ENCODE measurements at places on chromosomes 13 and 19.

DNA sequence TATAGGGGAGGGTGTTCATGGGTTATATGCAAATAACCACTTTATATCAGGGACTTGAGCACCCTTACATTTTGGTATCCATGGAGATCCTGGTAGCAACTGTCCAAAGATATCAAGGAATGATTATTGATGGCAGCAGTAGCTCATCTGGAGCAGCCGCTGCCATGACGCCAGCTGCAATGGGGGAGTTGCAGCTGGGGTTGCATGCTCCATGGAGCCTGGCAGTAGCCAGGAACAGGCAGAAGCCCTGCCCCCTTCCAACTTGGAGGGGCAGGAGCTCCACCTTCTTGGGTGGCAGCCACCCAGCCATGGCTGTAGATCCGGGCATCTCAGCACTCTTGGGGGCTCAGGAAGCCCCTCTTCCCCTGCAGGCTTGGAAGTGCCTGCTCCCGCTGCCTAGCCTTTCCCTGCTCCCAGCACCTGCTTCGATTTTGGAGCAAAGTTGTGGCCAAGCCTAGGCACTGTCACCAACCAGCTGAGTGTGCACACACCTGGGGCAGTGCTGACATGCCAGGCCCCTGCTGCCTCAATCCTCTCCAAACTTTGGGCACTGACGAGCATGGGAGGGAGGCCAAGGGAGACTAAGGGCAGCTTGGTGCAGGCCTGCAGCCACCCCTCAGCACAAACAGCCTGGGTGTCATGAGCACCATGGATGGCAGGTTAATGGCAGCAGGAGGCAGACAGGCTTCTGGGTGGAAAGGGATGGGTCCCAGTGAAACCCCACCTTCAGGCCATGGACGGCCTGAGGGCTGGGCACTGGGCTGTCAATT is 235.6 kb upstream of the CSNK1A1L start:
- no peak for DNase-seq

GRCh38 chr19:35774274-35775045 is 904 bp upstream of the ARHGAP33 start:
- DNase-seq: peak; percentile 18

DNA sequence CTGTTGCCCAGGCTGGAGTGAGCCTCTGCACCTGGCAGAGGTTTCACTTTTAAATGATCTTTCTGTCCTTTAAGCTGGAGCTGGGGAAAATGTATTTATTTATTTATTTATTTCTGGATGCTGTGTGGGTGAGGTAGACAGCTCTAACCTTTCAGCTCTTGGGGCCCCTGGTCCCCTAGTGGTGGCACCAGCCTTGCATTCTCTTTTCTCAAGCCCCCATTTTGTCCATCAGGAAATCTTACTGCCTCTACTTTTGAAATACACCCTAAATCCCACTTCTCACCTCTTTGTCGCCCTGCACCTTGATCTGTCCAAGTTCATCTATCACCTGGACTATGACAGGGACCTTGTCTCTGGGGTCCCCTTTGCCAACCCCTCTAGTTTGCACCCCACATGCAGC is 2.1 kb upstream of the B9D2 start:
- no peak for DNase-seq

DNA sequence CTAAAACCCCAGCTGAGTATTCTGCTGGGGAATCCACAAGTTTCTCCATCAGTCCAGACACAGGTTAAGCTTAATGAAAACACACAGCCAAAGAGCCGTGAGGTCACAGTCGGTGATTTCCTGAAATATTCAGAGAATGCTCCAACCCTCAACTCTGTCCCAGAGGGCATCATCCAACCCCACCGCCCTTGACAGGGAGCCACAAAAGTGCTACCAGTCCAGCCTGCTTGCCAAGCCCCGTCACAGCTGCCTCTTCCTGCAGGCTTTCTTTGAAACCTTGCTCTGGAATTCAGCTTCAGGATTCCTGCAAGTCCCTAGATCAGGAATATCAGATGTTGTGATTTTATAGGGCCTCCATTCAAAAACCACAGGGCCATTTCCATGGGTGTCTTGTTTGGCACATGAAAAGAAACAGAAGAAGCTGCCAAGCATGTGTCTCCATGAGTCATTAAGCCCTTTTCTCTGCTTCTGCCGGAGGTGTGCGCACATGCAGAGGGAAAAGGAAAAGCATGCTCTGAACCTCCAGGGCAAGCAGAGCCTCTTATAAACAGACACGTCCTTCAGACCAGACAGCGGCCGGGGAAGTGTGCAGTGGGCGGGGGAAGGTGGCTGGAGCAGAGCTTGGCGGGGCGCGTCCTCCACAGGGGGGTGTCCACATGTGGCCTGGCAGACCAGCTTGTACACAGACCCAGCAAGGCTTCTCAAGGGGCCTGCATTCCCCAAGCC is 164.7 kb downstream of the KATNAL1 start:
- DNase-seq: peak; percentile 73

GRCh38 chr13:36919833-36920615 is at the start of gene SMAD9:
TSS of gene SMAD9 (minus strand) at chr13:36920238. CDS start at chr13:36879689, 40,549 bp downstream.
- DNase-seq: peak; percentile 89

- DNase-seq: no peak
Observed at GRCh38 chr13:77548095-77548494, 12.6 kb downstream of the SCEL start.

- no peak for DNase-seq
Observed at GRCh38 chr13:30985637-30986205, 53.3 kb downstream of the TEX26 start.

- no peak for DNase-seq
Observed at GRCh38 chr13:28384789-28385188, 110.1 kb downstream of the FLT1 start.

DNA sequence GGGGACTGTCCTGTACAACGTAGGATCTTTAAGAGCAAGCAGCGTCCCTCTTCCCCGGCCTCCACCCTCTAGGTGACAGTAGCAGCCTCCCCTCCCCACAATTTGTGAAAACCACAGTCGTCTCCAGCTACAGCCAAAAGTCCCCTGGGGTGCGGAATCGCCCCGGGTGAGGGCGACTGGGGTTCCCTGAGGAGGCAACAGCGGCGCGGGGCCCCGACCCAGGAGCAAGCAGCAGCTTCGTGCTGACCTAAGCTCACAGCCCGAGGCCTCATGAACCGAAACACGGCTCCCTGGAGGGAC is 322 bp downstream of the ZNF558 start:
- no peak for DNase-seq

DNA sequence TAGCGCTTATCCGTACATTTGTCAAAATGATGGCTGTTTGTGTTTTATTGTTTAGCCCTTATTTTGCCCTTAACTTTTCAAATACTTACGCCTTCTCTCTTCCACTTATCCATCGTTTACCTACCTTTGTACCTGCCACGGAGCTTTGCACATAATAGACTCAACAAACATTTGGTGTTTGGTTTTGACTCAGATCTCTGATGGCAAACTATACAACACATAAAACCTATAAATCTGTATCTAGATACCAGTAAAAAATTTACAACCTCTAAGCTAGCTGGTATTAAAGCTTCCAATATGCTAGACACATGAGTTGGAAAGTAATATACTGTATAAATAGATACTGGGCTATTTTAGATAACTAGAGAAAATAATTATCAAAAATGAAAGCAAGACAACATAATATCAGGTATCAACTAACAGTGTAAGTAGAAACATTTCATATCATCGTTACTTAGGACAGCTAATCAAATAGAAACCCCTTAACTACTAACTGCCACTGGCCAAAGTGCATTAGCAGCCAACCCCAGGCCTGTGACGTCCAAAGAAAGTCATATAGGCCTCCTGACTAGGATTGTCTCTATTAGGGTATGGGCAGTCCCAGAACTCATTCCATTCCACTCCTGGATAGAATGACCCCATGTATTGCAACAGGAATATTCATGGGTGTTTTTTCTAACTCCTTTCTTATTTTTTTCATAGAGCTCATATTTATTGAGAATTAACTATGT is 53.8 kb downstream of the KCTD12 start:
- no peak for DNase-seq

DNA sequence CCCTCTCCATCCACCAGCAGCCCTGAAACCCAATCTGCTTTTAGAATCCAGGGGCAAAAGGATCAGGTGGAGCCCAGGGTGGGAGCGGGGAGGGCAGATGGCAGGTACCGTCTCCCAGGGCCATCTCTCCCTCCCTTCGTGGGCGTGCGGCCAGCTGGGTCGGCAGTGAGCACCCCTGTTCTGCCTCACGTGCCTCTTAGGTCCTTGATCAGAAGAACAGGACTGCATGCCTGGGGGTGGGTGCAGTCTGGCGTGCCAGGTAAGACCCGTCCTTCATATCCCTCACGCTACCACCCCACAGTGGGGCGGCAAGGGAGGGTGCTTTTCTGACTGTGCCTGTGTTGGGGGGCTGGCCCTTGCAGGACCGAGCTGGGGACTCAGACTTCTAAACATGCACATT is 2.0 kb downstream of the SLC8A2 start:
- no peak for DNase-seq

GRCh38 chr13:26348966-26349365 is 95.0 kb downstream of the CDK8 start:
- no peak for DNase-seq

GRCh38 chr19:24054044-24054935 is 32.7 kb upstream of the ZNF254 start:
- DNase-seq: no peak

- DNase-seq: no peak
Observed at GRCh38 chr13:35225582-35225981, 250.9 kb downstream of the MAB21L1 start.

GRCh38 chr19:3576696-3577443 is 4.1 kb downstream of the HMG20B start:
- DNase-seq: peak; percentile 85

DNA sequence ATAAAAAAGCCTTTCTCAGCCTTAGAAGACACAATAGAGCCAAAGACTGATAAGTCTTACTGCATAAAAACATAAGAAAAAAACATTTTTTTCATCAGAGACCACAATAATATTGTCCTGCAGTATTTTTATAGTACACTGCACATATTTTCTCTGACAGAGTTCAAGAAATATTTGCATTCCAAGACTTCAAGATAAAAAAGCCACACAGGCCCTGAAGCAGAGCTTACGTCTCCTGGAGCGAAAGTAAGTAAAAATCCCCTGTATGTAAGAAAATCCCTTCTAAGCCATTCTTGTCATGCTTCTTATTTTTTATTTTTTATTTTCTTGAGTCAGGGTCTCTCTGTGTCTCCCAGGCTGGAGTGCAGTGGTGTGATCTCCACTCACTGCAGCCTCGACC is 755.9 kb downstream of the LIG4 start:
- no peak for DNase-seq

- no peak for DNase-seq
Observed at GRCh38 chr13:93562676-93563075, 336.1 kb downstream of the GPC6 start.

DNA sequence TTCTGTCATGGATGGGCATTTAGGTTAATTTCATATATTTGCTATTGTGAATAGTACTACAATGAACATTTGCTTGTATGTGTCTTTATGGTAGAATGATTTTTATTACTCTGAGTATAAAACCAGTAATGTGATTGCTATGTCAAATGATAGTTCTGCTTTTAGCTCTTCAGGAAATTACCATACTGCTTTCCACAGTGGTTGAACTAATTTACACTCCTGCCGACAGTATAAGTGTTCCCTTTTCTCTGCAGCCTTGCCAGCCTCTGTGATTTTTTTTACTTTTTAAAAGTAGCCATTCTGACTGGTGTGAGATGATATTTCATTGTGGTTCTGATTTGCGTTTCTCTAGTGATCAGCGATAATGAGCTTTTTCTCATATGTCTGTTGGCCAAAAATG is 6.5 kb downstream of the SIGLEC7 start:
- DNase-seq: no peak

All from femur (tissue), 1 donor.